ENCODE measurements at places on chromosomes 12 and 14.

DNA sequence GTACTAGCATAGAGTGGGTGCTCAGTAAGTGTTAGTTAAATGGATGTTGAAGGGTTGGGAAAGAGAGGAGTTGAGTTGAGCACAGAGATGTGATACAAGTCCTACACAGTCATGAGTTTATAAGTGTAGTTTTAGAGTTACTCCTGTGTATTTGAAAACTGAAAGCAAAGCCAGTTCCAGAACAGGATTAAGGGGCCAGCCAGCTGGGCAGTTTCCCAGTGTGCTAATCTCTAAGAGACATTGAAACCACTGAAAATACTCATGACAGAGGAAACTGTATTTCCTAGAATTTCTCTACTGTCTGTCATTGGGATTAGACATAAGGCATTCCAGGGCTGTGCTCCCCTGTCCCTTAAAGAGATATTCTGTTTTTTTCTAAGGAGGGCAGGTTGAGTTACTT is 101.0 kb downstream of the DERA start:
- peak; percentile 70 for DNase-seq

DNA sequence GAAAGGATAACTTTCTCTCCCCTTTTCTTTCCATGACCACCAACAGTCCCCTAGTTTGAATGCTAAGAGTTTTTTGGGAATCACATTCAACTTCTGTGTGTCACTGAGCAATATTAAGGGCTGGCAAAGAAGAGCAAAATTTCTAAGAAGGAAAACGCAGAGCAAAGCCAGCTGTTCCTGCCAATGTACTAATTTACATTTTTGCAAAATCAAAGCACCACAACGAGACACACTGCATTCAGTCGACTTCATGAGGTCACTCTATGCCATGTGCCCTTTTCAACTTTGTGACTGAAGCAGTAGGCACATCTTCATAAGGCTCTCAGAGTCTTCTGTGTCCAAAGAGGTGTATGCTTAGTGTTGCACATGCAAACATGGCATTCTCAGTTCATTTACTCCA is 66.4 kb downstream of the PTPRR start:
- DNase-seq: no peak

DNA sequence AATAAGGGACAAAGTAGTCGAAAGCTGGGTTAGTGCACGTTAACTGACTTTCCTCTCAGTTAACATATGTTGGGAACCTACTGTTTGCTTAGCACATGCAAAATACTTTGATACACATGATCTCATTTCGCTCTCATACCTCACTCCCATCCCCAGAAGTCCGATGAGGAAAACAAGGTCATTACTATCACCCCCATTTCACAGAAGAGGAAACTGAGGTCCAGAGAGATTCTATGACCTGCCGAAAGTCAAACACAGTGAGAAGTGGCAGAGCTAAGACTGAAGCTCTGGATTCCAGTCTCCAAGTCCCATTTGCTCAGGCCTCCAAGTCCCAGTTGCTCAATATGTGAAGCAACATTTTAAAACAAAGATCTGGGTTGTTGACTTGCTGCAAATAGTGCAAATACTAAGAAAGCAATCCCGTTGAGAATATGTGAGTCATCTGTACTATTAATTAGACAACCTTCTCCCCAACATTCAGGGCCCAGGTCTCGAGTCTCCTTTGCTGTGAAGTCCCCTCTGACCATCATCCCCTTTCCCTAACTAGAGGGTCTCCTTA is 170.6 kb upstream of the PWP1 start:
- DNase-seq: no peak

DNA sequence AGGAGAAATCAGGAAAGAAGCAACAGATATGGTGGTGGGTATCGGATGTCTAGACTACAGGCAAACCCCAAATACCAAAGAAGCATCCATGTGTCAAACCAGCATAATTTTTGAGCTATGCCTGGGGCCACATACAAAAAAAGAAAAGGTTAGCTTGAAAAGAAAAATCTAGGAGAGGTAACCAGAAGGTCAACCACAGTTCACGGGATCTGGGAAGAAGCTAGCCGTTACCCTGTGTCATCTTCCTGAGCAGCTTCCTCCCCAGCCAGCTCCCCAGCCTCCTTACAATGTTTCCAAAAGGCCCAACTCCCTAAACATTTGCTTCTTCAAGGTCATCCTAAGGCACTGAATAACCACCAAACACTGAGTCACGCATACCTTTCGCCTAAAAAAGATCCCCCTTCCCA is 3.1 kb downstream of the SINHCAF start:
- DNase-seq: no peak

DNA sequence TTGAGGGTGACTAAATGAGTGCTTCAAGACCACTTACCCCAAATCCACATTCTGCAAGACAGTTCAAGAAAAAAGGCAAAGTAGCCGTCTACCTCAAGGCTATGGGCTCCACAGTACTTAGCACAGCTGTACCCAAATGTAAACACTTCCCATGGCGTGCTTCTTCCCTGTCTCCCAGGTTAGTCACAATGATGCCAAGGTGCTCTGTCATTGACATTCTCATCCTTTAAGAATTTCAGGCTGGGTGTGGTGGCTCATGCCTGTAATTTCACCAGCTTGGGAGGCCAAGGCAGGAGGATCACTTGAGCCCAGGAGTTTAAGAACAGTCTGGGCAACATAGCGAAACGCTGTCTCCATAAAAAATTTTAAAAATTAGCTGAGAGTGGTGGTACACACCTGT is 51.2 kb upstream of the CERS5 start:
- DNase-seq: no peak

GRCh38 chr12:65171073-65171472 is 1.7 kb downstream of the LEMD3 start:
- DNase-seq: no peak

DNA sequence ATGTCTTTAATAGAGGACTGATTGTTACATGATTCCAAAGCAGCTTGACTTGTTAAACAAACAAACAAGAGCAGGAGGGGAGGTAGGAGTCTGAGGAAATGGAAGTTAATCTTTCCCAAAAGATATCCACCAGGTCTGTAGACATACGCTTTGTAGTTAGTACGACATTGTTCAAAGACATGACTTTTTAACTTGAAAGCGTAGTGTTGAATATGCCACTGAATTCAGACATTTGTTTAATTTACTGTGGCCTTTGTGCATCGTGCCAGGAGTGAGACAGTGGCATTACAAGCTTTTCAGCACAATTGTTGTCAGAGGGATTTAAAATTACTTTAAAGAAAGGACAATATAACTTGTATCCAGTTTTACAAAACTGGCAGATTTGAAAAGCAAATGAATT is 53.0 kb downstream of the SAV1 start:
- DNase-seq: no peak

DNA sequence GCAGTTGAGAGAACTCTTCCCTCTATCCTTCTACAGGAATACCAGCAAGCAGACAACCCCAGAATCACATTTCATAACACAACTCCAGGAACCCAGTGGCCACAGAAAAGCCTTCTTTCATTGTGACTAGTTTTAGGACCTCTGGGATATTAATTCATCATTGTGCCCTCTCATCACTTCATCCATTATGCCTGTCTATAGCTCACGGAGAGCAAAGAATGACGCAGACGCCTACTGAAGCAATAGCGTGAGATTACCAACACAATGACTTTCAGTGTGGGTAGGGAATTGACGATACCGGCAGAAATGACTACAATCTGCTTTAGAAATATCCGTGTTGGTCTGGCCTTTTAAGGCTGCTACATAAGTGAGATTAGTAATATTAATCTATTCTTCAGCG is 158.1 kb upstream of the FOXG1 start:
- DNase-seq: no peak

- DNase-seq: no peak
Measured at GRCh38 chr14:65696801-65697200, 284.3 kb downstream of the FUT8 start.

DNA sequence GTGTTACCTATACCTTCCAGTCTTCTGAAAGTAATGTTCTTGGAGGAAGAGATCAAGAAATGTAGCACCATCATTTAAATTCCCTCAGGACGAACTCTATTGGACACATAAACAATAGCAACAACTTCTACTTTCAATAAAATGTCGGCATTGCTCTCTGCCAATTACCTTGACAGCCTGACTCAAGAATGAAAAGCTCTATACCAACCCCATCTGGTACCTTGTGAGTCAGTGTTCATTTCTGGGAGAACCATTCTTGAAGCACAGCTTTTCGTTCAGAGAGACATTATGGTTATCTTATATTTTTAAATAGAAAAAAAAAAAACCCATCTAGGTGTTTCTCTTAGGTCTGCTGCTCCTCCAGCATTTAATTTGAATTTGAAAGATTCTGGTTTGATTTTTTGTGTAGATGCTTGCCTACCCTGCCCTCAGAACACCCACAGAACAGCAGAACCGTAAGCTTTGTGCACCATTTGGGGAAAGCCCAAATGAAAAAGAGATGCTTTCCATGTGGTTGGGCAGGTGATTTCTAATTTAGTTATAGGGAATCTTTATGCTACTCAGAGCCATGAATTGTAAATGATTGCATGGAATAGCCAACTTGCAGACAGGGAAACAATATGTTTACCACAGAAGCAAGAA is 156.0 kb downstream of the SAMD4A start:
- DNase-seq: no peak

DNA sequence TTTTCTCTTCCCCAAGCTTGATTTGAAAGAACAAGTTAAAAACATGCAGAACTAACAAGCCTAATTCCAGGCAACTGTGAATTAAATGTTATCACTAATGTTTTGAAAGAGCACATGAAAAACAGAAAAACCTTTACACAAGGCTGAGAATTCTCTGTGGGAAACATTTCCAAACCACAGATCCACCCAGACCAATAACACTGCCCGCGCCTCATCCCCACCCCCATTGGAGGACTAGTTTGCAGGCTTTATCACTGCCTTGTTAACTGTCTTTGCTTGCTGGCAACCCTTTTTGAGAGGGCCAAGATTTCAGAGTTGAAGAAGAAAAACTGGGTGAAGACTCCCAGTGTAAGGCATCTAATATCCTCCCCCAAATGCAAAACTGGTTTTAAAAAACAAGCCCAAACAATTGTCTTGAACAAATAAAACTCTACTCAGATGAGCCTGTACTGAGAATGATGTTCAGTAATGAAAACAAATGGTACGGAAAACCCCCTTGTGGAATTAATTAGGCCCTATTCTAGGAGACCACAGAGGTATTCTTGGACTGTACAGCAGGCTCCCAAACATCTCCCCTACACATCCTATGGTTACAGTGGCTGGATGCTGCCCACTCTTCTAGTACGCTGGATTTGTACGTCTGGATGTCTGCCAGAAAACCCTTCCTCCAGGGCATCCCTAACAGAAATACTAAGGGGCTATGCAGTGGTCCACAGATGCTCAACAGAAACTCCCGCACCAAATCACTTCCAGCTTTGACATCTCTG is 5.8 kb downstream of the MAX start:
- DNase-seq: no peak
